ENCODE measurements at places on chromosomes 5 and 9.

- no peak for DNase-seq
These were observed 5.7 kb upstream of the NOTCH1 start for GRCh38 chr9:136551401-136552116.

- DNase-seq, result no peak
These were observed 371 bp upstream of the PITX1 start for GRCh38 chr5:135034236-135034962.

DNA sequence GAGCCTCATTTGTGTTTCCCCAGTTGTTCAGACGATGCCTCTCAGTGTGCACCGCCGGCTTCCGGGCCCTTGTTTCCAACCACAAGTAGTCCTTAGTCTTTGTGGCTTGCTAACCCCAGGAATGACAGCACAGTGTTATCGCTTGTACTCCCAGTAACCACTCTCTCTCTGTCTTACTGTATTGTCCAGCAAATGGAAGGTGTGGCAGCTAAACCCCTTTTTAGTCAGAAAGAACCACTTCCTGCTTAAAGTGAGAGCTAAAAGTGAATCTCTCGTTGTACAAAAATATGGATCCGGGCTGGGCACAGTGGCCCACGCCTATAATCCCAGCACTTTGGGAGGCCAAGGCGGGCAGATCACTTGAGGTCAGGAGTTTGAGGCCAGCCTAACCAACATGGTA is 61.3 kb downstream of the ENC1 start:
- DNase-seq, result peak; percentile 66

DNA sequence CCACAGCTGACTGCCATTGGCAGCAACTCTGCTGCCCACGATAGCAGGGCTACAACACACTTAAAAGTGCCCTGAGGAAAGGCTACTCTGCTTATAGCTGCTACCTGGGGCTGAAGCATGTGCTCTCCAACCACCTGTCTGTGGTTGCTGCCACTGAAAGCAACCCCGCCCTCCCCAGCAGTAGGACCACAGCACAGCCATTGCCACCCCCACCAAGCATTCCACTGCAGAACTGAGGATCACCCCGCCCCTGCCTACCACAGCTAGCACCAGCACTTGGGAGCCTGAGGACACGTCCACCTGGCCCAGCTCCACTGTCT is 85.8 kb downstream of the LPAR1 start:
- DNase-seq, result no peak

DNA sequence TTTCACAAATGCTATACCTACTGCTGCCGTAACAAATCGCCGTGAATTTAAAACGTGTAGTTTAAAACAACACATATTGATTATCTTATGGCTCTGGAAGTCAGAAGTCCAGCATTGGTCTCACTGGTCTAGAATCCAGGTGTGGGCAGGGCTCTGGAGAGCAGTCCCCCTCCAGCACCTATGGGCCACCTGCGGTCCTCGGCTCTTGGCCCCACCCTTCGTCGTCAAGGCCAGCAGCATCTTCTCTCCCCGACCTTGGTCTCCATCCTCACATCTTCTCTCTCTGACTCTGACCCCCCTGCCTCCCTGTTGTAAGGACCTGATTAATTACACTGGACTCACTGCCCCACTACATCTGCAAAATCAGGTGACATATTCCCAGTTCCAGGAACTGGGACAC is 106.4 kb upstream of the COL5A1 start:
- DNase-seq, result no peak

- DNase-seq, result no peak
These were observed 23.1 kb downstream of the SPTAN1 start for GRCh38 chr9:128575469-128575868.

- no peak for DNase-seq
These were observed 31.0 kb upstream of the F2R start for GRCh38 chr5:76684756-76685519.

GRCh38 chr5:155316070-155316714 is 302.6 kb downstream of the KIF4B start:
- no peak for DNase-seq

DNA sequence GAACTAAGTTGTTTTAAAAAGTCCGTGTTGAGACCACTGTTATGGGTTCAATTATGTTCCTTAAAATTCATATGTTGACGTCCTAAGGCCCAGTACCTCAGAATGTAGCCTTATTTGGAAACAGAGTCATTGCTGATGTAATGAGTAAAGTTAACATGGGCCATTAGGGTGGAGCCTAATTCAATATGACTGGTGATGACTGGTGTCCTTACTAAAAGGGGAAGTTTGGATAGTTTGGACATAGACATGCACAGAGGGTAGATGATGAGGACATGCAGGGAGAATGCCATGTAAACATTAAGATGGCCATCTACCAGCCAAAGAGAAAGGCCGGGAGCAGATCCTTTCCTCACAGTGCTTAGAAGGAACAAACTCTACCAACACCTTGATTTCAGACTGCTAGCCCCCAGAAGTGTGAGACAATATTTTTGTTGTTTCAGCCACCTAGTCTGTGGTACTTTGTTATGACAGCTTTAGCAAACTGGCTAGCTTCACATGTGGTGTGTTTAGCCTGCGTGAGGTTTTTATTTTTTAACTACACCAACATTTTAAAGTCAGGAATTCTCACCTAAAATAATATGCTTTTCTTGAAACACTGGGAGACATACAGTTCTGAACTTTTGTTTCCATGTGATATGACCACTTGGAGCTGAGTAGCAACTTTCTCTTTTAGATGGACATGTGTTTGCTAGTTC is 135.3 kb downstream of the YIPF5 start:
- DNase-seq, result no peak

DNA sequence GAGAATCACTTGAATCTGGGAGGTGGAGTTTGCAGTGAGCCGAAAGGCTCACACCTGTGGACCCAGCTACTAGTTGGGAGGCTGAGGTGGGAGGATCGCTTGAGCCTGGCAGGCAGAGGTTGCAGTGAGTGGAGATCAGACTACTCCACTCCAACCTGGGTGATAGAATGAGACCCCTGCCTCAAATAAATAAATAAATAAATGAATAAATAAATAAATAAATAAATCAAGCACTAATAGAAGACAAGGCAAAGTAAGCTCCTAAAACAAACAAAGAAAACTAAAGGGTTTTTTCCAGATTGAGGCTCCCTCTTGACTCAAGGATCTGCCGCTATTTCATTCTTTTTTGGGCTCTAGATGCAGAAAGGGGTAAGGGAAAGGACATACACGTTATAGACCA is 34.7 kb upstream of the CLINT1 start:
- no peak for DNase-seq

GRCh38 chr5:39750661-39751060 is 325.9 kb upstream of the DAB2 start:
- no peak for DNase-seq

- DNase-seq, result peak; percentile 57
These were observed 64.2 kb downstream of the KLF4 start for GRCh38 chr9:107425101-107426025.

DNA sequence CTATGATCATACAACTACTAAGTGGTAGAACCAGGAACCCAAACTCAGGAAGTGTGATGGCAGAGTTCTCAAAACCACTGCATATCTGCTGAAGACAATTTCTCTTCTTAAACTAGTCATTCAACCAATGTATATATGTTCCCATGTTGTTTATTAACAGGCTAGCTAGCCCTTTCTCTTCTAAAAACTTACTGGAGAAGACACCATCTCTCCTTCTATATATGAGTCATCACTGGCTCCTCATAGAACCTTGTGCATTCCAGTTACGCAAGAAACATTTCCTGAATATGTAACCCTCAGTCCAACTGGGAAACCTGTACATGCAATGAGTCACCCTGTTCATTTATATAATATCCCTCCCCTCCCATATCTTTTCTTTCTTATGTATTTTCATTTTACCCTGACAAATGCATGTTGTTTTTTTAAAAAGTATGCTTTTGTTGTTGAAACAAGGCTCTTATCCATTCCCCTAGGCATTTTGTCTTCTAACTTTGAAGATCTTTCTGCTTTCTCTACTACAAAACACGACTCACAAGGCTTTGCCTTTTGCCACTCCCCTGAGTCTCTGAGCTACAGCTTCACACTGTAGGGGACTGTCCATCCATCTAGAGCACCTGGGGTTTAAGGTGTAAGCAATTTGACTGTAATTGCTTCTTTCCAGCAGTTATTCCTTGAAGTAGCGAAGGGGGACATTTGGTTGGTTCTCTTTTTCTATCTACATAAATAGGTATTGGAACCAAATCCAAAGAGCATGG is 119.5 kb downstream of the ANXA1 start:
- no peak for DNase-seq

- no peak for DNase-seq
These were observed 136.4 kb upstream of the TAS2R1 start for GRCh38 chr5:9766581-9766980.

- DNase-seq, result no peak
These were observed 158.2 kb downstream of the SREK1 start for GRCh38 chr5:66302344-66302743.

DNA sequence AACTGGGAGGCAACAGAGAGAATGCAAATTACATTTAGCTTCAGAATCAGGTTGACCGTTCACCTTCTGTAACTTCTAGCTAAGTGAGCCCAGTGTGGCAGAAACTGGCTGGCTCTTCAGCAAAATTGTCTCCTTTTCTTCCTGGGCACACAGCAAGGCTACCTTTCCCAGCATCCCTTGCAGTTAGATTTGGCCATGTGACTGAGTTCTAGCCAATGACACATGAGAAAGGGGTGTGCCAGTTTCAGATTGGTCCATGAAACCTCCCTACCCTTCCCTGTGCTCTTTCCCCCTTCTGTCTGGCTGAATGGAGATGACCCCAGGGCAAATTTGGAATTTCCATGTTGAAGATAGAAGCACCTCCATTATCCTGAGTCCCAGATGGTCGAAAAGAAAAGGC is 72.5 kb upstream of the SMIM23 start:
- no peak for DNase-seq

- DNase-seq, result no peak
These were observed 200.2 kb downstream of the TRIM36 start for GRCh38 chr5:114969482-114969881.

GRCh38 chr9:27618066-27618465 is 44.8 kb upstream of the C9orf72 start:
- no peak for DNase-seq

GRCh38 chr5:86542532-86542931 is 75.2 kb upstream of the COX7C start:
- DNase-seq, result no peak

GRCh38 chr9:84554069-84554664 is 115.4 kb upstream of the NTRK2 start:
- no peak for DNase-seq

DNA sequence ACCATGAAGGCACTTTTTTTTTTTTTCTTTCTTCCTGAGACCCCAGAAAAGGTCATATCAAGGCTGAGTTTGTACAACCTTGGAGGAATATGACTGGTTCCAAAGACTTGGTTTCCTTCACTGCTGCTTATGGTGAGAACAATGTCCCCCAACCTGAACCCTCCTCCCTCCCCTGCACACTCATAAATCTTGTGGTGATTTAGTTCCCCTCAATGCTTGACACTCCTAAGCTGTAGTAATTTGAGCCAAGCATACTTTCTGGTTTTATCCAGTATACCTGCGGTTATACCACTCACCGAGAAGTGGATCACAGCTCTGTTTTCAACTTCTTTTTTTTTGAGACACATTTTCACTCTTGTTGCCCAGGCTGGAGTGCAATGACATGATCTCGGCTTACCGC is 149.9 kb upstream of the KLF4 start:
- no peak for DNase-seq

DNA sequence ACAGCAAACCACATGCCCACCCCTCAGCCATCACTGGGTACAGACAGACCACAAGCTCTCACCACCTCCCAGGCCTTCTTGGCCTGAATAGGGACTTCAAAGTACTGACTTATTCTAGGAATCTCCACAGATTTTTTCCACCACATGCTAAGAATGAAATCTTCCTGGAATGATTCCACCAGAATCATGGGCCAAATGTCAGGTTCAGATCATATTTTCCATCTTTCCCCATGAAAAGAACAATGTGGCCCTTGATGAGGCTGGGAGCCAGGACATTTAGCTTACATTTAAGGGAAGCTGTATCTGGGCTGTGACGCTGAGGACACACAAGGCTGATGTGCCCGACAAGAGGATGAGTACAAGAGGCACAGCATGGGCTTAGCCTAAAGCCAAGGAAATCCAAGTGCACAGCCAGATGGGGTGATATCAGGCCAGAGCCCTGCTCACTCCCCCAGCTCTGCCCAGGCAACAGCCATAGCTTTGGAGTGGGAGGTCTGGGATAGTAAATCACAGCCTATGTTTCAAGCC is 28.1 kb downstream of the ACSL6 start:
- no peak for DNase-seq

DNA sequence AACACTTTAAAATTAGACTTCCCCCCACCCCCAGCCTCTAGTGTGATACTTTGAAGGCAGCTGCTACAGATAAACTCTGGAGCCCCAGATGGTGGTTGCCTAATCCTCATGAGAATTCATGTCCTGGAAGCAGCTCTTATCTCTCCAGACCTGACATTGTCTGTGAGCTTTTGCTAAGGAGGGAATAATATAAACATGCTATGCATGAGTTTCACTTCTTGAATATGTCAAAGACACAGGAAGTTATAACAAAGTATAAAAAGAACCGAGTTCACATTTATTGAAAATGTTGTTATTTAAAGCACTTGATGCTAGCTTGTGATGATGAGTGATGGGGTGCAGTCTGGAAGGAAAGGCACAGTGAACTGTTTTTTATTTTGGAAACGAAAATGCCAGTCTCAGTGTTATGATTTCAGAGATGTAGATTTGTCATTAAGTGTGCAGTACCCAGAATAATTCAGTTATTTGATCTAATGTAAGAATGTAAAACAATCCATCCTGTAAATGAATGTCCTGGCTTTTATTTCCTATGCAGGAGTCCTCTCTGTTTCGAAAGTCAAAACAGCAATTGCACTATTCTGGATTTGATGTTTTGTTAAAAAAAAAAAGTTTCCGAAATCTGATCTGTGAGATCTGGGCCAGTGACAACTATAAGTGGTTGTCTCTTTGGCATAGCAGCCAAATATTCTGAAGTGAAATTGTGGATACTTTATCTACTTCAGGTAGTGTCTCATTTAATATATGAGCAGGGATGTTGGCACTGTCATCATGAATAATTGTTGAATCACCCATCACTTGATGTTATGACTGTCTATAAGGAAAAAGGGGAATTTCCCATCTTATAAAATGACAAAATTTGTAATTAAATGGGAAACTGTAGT is 77.0 kb downstream of the ZCCHC7 start:
- DNase-seq, result no peak

- no peak for DNase-seq
These were observed 178.2 kb upstream of the ATP10B start for GRCh38 chr5:161030229-161030628.

DNA sequence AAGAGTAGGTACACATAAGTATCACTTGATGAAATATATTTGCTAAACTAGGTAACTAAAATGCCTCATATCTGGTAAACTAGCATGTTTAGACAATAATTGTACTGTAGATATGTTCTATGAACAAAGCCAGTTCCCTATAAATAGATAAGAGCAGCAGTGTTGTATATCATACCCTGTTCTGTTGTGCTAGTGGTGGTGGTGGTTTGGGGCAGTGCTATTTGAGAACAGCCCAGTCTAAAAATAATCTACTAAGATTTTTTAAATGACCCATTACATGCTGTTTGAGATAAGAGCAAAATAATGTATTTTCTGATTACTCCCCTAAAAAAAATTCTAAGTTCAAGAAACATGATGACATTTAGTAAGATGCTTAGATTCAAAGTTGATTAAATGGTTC is 829.2 kb upstream of the DMAC1 start:
- DNase-seq, result no peak

GRCh38 chr9:15423231-15423985 is 732 bp downstream of the SNAPC3 start:
- no peak for DNase-seq
